ENCODE measurements at places on chromosomes 4 and X.

GRCh38 chr4:6538575-6538974, 36.4 kb upstream of the MAN2B2 start:
- DNase-seq: no peak

DNA sequence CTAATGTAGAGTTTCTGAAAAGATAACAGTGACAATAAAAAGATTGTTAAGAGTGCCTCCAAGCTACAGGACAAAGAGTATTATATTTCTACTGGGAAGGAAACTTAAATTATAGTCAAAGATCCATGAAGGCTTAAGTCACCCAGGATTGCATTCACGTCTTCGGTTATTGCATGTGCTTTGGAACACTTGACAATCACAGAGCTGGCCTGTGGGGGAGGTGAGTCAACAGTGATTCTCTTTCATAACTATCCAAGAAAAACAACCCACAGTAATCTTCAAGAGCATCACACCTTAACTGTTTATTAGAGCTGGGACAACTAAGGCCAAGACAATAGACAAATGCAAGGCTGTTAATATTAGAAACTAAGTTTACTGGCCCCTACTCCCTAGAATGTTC, 40.3 kb downstream of the PDGFC start:
- DNase-seq: no peak

DNA sequence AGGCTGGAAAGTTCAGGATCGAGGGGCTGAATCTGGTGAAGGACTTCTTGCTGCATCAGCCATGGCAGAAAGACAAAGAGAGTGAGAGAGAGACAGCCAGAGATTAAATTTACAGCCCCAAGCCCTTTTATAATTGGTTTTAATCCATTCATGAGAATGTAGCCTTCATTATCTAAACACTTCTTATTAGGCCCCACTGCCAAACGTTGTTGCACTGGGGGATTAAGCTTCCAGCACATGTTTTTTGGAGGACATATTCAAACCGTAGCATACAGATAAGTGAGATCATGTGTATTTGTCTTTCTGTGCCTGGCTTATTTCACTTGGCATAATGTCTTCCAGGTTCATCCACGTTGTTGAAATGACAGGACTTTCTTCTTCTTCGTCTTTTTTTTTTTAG, 524.7 kb downstream of the SPRY1 start:
- DNase-seq: no peak

- DNase-seq: no peak
These were observed 12.3 kb downstream of the CTAG1A start for GRCh38 chrX:154597221-154597620.

All from activated CD4-positive, CD25-positive, alpha-beta regulatory T cell treated with anti-CD3 and anti-CD28 coated beads, Interleukin-2, amount 50 U/mL, for 72 hours (primary cell).